Spleen (tissue), 13 donors: ENCODE measurements at places on chromosomes 12 and 14.
A peak's percentile ranks its signal among the peaks of the same experiment; 100 is the strongest.

GRCh38 chr14:102606296-102606695, 13.8 kb downstream of the RCOR1 start:
- DNase-seq: no peak

- peak; percentile 83 for DNase-seq
These were observed 21.8 kb downstream of the CHST11 start for GRCh38 chr12:104478396-104479122.

DNA sequence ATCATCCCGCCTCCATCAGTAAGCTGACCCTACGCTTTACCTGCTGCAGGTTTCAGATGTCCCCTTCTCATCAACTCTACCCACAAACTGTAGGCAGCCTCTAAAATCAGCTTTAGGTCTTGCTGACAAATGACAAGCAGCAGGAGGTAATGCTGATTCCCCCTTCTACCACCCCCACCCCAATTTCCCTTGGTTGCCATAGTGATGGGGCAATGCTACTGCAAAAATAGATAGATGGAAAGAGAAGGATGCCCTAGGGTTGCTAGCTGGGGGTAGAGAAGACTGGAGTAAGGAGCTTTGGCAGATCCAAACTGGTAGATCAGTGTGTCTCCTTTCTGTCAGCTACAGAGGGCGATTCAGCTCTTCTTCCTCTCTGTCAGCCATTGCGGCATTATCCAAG, 19.8 kb upstream of the PDE1B start:
- no peak for DNase-seq

GRCh38 chr12:32545413-32545980, 133.6 kb upstream of the DNM1L start:
- no peak for DNase-seq

- no peak for DNase-seq
These were observed 60.9 kb upstream of the CMKLR1 start for GRCh38 chr12:108400056-108400455.

DNA sequence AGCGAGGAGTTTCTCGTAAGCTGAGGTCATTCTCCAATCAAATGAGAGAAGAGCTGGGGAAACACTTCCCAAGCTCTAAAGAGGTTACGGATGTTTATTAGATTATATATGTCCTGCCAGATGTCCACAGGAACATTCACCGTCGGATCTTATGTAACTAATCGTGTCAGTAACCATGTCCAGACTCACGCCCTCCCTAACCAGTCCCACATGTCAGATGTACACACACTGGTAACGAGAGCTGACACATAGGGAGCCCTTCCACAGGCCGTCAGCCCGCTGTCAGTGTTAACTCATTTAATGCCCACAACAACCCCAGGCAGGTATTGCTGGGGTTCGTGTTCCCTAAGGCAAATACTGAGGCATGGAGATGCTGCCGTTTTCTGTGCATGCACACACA, 223.7 kb upstream of the RTL1 start:
- no peak for DNase-seq

DNA sequence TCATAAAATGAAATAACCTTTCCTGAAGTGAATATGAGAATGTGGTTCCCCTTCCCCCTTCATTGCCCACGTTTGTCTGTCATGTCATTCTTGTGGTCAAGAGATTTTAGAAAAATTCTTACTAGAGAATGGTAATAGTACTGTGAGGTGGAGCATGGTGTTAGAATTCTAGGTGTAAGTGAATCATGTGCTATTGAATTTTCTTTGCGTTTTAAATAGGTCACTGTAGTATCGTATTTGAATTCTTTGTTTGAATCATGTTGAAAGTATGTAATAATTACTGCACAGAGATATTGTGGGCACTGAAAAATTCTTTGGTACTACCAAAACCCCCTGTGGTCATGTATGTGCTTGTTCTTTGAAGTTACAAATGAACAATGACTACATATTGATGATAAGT, 49.9 kb downstream of the FUT8 start:
- no peak for DNase-seq

DNA sequence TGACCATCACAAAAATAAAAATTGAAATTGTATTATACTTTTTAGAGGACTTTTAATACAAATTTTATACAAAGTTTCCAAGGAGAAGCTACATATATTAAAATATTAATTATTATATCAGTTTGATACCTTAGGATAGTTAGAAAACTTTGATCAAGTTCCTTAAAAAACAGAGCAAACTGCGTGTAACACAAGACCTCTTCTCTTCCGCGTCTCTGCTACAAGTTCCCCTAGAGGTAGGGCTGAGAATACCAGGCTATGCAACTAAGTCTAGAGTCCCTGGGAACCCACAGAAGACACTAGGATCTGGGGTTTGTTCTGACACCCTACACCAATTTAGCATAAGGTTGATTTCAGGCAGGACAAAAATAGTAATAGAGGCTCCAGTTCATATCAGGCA, 319.0 kb downstream of the FOXG1 start:
- DNase-seq: no peak

DNA sequence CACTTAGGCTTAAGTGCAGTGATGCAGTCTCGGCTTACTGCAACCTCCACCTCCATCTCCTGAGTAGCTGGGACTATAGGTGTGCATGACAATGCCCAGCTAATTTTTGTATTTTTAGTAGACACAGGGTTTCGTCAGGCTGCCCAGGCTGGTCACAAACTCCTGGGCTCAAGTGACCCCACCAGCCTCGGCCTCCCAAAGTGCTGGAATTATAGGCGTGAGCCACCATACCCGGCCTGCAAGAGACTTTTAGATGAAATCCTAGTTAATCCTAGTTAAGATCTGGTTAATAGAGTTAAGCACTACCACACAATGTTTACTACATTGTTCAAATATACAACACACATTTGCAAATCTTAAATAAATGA, 196.5 kb upstream of the AMIGO2 start:
- peak; percentile 64 for DNase-seq

- DNase-seq: no peak
These were observed at the start of gene HPD for GRCh38 chr12:121858662-121859572. TSS of gene HPD (minus strand) at chr12:121858859. CDS start at chr12:121858823, 36 bp downstream.

DNA sequence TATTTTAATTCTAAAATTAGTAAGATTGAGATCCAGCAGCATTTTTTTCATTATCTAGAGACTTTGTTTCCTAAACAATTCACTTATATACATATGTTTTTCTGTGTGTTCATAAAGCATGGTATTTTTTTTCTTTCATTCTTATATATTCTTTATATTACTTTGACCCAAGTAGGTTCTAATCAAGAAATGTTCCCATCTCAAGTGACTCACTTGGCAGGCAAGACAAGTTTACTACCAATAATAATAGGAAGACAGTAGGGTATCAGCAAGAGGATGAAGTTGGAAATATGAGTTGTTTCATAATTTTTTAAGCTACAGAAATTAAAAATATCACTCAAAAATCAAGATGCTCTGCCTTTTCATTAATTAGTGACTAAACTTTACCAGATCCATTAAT, 613.4 kb upstream of the ATP2B1 start:
- DNase-seq: no peak

- peak; percentile 88 for DNase-seq
These were observed 33.2 kb upstream of the PPP1R13B start for GRCh38 chr14:103880348-103881267.

DNA sequence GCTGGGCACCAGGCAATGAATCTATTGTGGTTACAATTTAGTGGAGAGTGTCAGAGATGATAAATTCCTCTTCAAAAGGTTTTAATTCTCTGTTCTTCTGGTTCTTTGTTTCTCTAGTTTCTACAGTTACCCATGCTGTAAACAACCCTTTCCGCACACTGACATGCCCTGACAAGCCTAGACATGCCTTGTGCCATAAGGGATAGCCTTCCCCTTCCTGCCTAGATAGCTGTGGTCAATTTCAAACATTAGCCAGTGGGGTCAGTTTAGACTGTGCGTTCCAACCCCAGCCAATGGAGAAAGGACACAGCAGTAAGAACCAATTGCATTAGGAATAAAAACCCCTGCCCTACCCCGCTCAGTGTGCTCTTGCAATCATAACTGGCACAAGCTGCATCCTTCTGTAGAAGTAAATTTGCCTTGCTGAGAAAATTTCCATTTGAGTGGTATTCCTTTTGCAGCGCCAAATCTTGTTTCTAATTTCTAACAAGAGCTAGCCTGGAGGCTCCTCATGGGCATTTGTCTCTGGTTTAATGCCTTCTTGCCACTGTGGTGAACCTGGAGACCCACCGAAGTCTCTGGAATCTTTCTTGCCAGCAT, 6.4 kb downstream of the EDDM3A start:
- DNase-seq: no peak

DNA sequence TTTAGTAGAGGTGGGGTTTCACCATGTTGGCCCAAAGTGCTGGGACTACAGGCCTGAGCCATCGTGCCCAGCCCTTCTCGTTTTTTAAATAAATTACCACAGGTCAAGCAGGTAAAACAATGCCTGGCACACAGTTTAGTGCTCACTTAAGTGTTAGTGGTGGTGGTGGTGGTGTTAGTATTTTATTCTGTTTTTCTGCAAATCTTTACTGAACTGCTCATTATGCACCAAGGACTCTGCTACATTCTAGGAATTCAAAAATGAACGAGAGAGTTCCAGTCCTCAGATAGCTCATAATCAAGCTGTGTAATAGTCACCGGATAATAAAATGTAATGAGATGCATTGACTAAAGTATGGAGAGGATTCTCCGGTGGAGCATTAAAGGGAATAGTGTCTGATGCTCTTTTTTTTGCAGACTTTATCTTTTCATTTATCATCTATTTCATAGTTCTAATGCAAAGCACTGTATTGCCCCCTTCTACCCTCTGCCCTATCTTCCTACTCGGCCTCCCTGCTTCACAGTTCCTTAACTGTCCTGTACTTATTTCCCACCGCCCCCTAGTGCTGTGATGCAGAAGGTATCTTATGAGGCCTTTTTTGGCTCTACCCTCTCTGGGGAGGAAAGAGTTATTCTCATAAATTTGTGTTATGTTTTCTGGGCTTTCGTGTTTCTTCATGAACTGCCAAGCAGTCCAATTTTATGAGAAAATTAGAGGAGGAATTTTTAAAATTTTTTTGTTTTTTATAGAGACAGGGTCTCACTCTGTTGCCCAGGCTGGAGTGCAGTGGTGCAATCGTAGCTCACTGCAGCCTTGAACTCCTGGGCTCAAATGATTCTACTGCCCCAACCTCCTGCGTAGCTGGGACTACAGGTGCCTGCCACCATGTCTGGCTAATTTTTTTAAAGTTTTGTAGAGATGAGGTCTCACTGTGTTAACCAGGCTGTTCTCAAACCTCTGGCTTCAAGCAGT, 1.0 kb downstream of the ITFG2 start:
- peak; percentile 37 for DNase-seq

- DNase-seq: no peak
These were observed 50.9 kb downstream of the TRPV4 start for GRCh38 chr12:109782326-109782703.

DNA sequence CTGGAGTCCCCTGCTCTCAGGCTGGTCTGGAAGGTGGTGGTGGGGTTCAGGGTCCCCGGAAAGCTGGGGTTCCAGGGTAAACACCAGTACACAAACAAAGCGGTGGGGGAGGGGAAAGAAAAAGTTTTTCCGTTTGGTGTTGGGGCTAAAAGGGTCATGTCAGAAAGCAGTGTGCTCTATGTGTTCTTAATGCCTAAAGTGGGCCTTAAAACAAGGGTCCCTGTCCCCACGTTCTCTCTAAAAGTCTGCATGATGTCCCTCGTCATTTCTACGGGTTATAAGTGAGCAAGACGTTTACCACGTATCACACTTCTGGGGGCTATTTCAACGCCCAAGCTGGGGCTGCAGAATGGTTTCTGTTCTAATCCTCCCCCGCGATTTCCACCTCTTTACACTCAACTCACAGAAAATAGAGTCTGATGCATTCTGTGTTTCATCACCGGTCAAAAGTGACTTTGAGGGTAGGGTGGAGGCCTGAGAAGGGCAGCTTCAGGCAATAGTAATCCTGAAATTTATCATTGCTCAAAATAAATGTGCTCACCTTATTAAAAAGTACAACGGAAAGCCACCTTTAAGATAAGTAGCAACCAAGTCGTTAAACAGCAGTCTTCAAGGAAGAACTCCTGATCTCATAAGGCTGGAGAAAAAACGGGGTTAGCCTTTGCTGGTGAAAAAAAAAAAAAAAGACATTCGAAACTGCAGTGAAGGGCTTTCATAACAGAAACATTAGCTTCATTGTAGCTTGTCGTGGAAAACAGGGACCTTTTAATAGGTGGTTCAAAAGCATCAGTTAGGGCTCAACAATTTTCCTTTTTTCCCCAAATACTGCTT, 63.9 kb upstream of the PTGR2 start:
- peak; percentile 34 for DNase-seq

- peak; percentile 78 for DNase-seq
These were observed 2.1 kb downstream of the ITPK1 start for GRCh38 chr14:93113678-93114067.

GRCh38 chr12:89041078-89041477, 311.2 kb downstream of the DUSP6 start:
- DNase-seq: no peak

GRCh38 chr12:92987846-92988621, 58.9 kb upstream of the EEA1 start:
- DNase-seq: no peak

DNA sequence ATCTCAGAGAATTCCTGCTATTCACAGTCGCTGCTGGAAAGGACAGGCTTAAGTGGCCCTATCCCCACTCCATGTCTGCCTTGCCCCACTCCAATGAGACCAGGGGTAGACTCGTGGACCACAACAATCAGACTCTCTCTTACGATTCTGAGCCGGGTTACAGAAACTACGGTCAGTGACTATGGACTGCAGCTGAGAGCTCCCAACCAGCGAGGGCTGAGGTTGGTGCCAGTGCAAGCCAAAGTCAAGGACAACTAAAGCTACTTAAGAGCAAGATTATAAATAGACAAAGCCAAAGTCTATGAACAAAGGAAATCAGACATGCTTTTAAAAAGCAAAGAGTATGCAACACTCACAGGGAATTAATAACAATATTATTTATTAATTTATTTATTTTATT, 18.3 kb upstream of the AMIGO2 start:
- DNase-seq: no peak

DNA sequence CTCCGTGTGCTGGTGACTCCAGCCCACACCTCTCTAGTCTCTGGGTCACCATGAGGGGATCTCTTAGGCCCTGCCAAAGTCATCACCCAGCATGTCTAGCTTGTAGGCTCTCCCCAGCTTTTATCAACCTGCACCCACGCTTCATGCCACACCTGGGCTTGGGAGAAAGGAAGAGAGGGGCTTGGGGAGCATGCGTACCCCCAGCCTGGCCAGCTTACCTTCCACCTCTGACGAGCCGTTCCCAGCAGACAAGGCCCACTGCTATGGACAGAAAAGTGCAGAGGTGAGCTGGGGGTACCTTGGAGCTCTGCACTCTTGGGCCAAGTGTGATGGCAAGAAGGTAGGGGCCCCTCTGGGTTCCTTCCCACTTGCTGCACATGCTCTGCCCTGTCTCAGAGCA, 1.7 kb downstream of the PGF start:
- no peak for DNase-seq

- DNase-seq: no peak
These were observed 10.9 kb upstream of the TFCP2 start for GRCh38 chr12:51183816-51184215.

GRCh38 chr14:64930085-64930843, 12.3 kb downstream of the GPX2 start:
- no peak for DNase-seq

DNA sequence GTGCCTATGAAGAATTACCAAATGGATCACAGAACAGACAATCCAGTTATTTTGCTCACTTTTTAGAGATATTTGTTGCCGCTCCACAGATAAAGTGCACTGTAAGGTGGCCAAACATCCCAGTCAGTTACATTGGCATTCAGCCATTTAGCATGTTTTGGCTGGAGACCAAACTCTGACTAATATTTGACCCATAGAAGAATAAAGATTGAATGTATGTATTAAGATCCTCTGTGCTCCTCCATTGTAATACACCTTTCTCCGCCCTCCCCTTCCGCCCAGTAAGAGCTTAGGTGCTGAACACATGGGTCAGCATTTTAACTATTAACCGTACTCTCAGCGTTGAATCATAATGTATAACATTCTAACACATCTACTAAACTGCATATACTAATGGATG, 163.4 kb downstream of the ANO6 start:
- DNase-seq: no peak
